ENCODE measurements at places on chromosomes 2 and 18. TPM values are rescaled to one million over a fixed set of nuclear protein-coding genes. Genes with fewer than 3 reads are reported as not detected.
A peak's percentile ranks its signal among the peaks of the same experiment; 100 is the strongest.

Gene SLC5A6
- total RNA-seq = 15.0 TPM

- no peaks in the 10 kb centered on the region for H3K36me3 ChIP-seq
- no peak overlapping the region for H3K27ac ChIP-seq
- no peak for DNase-seq
- no peaks in the 10 kb centered on the region for H3K4me1 ChIP-seq
- H3K4me3 ChIP-seq = no peak overlapping the region
- peaks cover 4% of the 10 kb centered on the region for H3K27me3 ChIP-seq
Observed at GRCh38 chr2:209570194-209570593, 146.3 kb downstream of the MAP2 start.

Gene VWC2L
- total RNA-seq = not detected

DNA sequence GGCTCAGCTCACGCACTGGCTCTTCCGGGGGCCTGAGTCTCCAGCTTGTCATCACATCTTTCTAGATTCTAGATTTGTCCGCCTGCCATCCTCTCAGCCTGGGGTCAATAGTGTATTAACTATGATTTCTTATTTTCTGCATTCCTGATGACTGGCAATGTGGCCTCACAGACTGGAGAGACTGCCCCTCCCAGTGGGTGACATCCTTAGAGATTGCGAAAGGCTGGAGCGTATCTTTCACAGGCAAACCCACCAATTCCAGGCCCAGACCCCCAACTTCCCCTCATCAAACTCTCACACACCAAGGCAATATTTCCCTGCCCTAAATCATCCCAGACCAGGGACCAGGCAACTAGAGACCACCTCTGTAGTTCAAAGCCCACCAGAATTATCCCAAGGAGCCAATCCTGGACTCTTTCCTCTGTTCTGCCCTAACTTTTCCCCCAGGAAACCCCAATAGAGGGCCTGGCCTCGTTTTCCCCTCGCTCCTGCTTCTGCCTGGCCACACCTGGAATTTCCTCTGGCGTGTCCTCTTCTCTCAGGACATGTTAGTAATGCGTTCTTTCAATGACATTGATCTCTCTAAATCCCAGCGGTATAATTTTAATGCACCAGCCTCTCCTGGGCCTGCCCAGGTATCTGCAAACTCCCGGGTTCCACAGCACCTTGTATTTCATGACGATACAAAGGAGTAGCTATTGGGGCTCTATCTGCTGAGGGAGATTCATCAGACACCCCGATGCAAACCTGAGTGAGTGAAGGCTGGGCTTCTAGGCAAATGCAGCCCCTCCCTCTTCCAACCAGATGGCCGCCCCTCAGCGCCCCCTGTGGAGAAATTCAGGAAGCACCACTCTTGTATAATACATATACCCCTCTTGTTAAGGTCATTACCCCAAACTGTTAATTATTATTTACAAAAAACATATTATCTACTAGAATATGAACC is 2.4 kb upstream of the KCNF1 start:
- H3K36me3 ChIP-seq = no peaks in the 10 kb centered on the region
- no peaks in the 10 kb centered on the region for H3K4me1 ChIP-seq
- no peak overlapping the region for H3K4me3 ChIP-seq
- H3K27me3 ChIP-seq = no peaks in the 10 kb centered on the region
- no peak for DNase-seq
- no peak overlapping the region for H3K27ac ChIP-seq

- H3K36me3 ChIP-seq = no peaks in the 10 kb centered on the region
- H3K27ac ChIP-seq = peak within 1 kb of the TSS; percentile 32
- peak within 1 kb of the TSS; percentile 66 for H3K4me3 ChIP-seq
Observed at GRCh38 chr18:23689031-23689615, at the start of gene LAMA3. TSS of gene LAMA3 (plus strand) at chr18:23689453. CDS start at chr18:23689684, 231 bp downstream.

DNA sequence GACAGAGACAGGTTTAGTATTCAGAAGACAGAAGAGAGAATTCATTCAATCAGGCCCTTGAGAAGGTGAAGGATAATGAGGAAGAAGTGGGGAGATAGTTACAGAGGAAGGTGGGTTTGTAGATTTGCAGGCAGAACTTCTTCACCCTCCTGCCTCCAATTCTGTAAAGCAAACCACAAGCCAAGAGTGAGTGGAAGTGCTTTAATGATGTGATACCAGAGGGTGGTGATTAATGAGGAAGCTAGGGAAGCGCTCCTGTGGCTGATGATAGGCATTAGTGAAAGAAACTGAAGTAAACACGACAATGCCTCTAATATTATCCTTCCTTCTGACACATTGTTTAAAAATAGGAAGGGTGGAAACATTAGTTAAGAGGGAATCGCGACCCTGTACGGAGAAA is 78.2 kb downstream of the CAPN13 start:
- no peak overlapping the region for H3K27ac ChIP-seq
- H3K36me3 ChIP-seq = no peaks in the 10 kb centered on the region
- no peak overlapping the region for H3K4me3 ChIP-seq
- no peak for DNase-seq

DNA sequence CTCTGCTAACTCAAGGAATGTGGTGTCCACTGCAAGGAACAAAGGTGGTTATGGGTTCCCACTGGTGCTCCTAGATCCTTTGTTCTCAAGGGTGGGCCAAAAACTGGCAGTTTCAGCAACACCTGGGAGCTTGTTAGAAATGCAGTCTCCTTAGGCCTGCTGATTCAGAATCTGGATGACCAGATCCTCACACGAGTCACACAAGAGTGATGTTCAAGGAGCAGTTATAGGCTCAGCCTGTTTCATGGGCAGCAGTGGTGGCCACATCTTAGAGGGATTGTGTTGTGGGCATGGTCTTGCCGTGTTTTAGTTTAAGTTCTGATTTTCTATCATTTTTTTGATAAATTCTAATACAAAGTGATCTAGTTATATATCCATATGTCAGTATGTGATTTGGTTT is 28.7 kb upstream of the MGAT5 start:
- H3K36me3 ChIP-seq = no peaks in the 10 kb centered on the region

Gene CLEC4F
- 0.46 TPM for total RNA-seq

DNA sequence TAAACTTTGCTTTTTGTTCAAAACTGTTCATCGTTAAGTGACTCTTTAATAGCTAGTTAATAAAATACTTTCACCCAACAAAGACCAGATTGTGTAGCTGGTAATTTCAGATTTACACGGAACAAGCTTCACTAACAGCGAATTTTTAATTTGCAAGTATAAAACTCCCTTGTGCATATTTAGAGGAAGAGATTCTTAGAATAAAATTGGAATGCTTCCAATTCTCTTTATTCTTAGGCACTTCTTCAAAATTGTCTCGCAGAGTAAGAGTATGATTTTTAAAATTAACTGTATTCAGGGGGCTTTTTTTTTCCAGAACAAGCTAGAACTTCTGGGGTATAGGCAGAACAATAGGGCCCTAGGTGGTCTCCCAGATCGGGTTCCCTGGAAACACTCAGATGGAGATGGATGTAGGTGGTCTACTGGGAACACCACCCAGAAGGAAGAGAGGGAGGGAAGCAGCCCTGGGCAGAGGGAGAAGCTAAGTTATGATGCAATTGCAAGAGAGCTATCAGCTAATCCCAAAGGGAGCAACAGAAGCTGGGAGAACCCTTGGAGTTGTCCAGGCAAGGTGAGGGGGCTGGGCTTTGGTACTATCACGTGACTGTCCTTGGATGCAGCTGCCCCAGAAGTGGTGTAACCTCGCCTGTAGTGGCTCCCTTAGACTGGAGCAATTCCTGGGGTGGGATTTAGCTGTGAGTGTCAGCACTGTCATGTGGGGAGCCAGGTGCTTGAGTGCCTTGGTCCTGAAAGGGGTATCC is 151.7 kb upstream of the ASB18 start:
- no peak for DNase-seq
- H3K36me3 ChIP-seq = no peaks in the 10 kb centered on the region
- H3K27me3 ChIP-seq = no peaks in the 10 kb centered on the region
- H3K27ac ChIP-seq = no peak overlapping the region
- H3K4me3 ChIP-seq = no peak overlapping the region

DNA sequence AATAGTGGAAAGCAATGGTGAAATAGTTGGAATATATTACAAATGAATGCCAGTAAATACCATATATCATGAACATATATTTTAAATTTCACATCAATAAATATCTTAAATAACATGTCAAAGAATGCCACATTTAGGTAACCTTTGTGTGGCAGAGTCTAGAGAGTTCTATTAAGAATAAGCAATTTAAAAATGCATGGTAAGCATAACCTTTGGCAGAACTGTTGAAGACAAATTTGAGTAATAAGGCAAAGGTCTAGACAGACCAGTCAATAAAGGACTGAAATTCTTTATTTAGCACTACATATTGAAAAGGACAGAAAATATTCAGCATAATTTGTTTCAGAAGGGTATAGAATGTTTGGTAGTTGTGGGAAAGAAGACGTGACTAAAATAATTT is 1417.0 kb downstream of the SUCLG1 start:
- H3K36me3 ChIP-seq = no peaks in the 10 kb centered on the region
- no peaks in the 10 kb centered on the region for H3K4me1 ChIP-seq
- H3K27ac ChIP-seq = no peak overlapping the region
- H3K27me3 ChIP-seq = no peaks in the 10 kb centered on the region
- H3K4me3 ChIP-seq = no peak overlapping the region
- no peak for DNase-seq

Gene PAPOLG
- total RNA-seq = 14.2 TPM

DNA sequence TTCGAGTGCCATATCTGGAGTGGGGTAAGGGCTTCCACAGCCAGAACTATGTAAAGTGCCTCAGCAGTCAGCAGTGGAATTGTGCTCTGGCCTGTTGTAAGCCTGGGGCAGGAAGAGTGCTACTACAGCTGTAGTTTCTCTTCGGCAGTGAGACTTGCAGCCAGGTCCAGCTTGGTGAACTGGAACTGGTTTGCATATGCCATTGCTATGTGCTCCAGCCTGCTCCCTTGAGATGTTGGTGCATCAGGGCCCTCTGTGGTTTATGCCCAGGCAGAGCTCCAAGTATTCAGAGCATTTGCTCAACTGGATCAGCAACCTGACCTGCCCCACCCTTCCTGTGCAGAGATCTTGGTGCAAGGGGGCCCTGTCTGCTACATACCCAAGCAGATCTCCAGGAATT is 47.8 kb downstream of the ZNF804A start:
- no peaks in the 10 kb centered on the region for H3K4me1 ChIP-seq
- DNase-seq = no peak
- H3K4me3 ChIP-seq = no peak overlapping the region
- H3K27ac ChIP-seq = no peak overlapping the region
- H3K27me3 ChIP-seq = no peaks in the 10 kb centered on the region

Gene EMX1
- 0.28 TPM for total RNA-seq

Gene SNED1
- 52.9 TPM for total RNA-seq

GRCh38 chr2:107986278-107987217 is at the start of gene SLC5A7:
TSS of gene SLC5A7 (plus strand) at chr2:107986524. CDS start at chr2:107988156, 1,632 bp downstream.
- H3K4me1 ChIP-seq = no peaks in the 10 kb centered on the region
- no peak within 1 kb of the TSS for H3K27ac ChIP-seq
- no peaks in the 10 kb centered on the region for H3K36me3 ChIP-seq
- no peak for DNase-seq
- H3K27me3 ChIP-seq = no peaks in the 10 kb centered on the region

GRCh38 chr2:207891086-207891844 is 121.6 kb upstream of the FZD5 start:
- no peak overlapping the region for H3K27ac ChIP-seq
- H3K4me1 ChIP-seq = peaks cover 1% of the 10 kb centered on the region
- no peaks in the 10 kb centered on the region for H3K36me3 ChIP-seq

DNA sequence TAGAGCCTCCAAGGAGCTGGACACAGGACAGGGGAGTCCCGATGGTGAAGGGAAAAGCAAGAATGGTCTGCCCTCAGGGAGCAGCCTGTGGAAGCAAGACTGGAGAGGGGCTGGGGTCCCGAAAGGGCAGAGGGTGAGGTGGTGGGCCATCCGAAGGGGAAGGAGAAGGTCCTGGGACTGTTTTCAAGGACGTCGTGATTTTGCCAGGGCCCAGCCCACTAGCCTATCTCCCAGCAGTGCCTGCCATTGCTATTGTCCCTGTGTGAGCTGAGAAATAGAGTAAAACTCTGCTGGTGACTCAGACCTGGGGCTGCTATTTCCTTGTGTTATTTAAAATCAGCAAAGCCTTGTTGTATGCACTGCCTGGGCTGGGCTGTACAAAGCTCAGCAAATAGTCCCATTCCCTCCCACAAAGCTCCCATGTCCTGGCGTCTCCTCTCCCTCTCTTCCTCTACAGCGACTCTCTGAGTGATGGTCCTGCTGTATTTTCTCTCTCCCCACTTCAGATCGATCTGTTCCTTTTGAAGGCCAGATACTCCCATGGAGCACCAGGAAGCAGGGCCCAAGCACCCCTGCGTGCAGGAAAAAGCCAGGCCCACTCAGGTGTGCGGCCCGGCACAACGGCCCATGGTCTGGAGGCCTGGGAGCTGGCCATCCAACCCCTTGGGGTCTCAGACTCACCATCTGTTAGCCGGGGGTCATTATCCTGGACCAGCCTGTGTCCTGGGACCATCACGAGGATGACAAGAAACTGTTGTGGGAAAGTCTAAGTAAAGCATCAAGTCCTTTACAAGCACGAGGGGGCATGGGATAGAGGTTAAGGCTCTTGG is 65.0 kb upstream of the OTOF start:
- H3K4me1 ChIP-seq = no peaks in the 10 kb centered on the region
- H3K27ac ChIP-seq = no peak overlapping the region
- no peaks in the 10 kb centered on the region for H3K27me3 ChIP-seq
- DNase-seq = no peak
- no peak overlapping the region for H3K4me3 ChIP-seq

DNA sequence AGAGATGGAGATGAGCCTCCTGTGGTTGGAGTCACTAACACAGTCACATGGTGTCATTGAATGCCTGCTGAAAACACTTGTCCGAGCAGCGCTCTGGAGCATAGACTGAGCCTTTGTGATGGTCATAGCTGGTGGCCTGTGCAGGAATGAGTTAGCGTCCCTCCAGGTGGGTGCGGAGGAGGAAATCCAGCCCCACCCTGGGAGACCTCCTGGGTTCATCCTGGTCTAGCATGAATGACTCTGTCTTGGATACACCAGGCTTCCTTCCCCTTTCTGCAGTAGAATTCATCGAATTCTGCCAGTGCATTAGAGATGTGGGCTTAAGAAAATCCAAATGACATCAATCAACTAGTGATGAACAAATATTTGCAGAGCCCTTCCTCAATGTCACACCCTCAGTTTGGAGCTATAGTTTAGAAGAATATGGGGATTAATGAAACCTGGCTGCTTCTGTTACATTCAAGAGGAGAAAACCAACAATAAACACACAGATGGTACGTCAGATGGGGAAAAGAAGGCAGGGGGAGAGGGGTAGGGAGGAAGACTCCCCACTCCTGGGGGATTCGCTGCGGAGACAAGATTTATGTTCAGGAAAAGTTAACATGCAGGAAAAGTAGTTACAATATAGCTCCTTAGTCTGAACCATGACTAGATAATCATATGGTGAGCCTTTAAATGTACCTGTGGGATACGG is 136.7 kb downstream of the DDX1 start:
- H3K36me3 ChIP-seq = no peaks in the 10 kb centered on the region
- H3K4me1 ChIP-seq = peaks cover 23% of the 10 kb centered on the region
- no peak for DNase-seq

Gene LIPG
- 0.65 TPM for total RNA-seq

DNA sequence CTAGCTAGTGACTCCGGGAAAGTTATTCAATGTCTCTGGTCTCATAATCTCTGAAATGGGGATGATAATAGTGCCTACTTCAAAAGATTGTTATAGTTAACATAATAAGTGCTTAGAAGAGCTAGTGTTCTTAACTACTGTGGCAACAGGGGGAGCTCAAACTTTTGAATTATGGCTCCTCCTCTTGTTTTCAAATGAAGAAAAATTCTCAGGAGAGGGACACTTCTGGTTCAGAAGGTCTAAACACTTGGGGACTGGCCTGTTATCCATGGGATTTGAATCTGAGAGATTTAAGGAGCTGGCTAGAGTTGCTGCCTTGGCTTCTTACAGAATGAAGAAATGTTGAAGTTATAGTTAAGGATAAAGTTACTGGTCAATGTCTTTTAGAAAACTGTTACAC is 92.2 kb upstream of the ITGB6 start:
- no peak overlapping the region for H3K4me3 ChIP-seq
- DNase-seq = no peak
- H3K27ac ChIP-seq = no peak overlapping the region
- no peaks in the 10 kb centered on the region for H3K27me3 ChIP-seq
- H3K4me1 ChIP-seq = peaks cover 18% of the 10 kb centered on the region
